HCT116 (cell line): ENCODE measurements at places on chromosomes 2 and 18. TPM values are rescaled to one million over a fixed set of nuclear protein-coding genes. Genes with fewer than 3 reads are reported as not detected.

RAB11FIP5 gene
- total RNA-seq: 20.8 TPM

- H3K4me3 ChIP-seq: peak overlapping the region; percentile 47
- peak overlapping the region; percentile 35 for H3K27ac ChIP-seq
- no peak for DNase-seq
- no peaks in the 10 kb centered on the region for H3K27me3 ChIP-seq
These were observed 151.3 kb downstream of the NEDD4L start for GRCh38 chr18:58195278-58195765.

DNA sequence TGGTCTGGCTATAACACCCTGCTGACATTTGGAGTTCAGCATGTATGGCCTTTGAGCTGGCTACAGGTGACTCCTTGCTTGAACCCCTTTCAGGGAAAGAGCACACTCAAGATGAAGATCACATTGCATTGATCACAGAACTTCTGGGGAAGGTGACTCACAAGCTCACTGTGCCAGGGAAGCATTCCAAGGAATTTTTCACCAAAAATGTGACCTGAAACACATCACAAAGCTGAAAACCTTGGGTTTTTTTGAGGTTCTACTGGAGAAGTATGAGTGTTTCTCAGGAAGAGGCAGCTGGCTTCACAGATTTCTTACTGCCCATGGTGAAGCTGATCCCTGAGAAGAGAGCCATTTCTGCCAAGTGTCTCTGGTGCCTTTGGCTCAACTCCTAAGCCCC lies 879.0 kb downstream of the CBLN2 start:
- no peaks in the 10 kb centered on the region for H3K27me3 ChIP-seq
- no peaks in the 10 kb centered on the region for H3K4me1 ChIP-seq
- H3K27ac ChIP-seq: no peak overlapping the region
- DNase-seq: no peak

GRCh38 chr18:61993831-61994230 lies 101.0 kb upstream of the RNF152 start:
- H3K27ac ChIP-seq: no peak overlapping the region
- no peaks in the 10 kb centered on the region for H3K27me3 ChIP-seq
- H3K36me3 ChIP-seq: no peaks in the 10 kb centered on the region
- peaks cover 15% of the 10 kb centered on the region for H3K4me1 ChIP-seq
- DNase-seq: no peak
- no peak overlapping the region for H3K4me3 ChIP-seq

GRCh38 chr18:56538746-56539145 lies 99.6 kb downstream of the TXNL1 start:
- H3K27ac ChIP-seq: no peak overlapping the region
- no peaks in the 10 kb centered on the region for H3K4me1 ChIP-seq
- peaks cover 15% of the 10 kb centered on the region for H3K27me3 ChIP-seq
- no peak overlapping the region for H3K4me3 ChIP-seq
- H3K36me3 ChIP-seq: no peaks in the 10 kb centered on the region
- no peak for DNase-seq

- DNase-seq: no peak
- H3K27ac ChIP-seq: no peak overlapping the region; the same call in 1 of the 2 replicates
- H3K4me1 ChIP-seq: peaks cover 39% of the 10 kb centered on the region
- 0 out of 2 replicates have a peak overlapping the region, but pooled peaks have one; percentile 18 for H3K4me3 ChIP-seq
- H3K36me3 ChIP-seq: no peaks in the 10 kb centered on the region
These were observed 109.2 kb downstream of the MAP4K4 start for GRCh38 chr2:101806701-101807100.

DSG1 gene
- total RNA-seq: not detected

THUMPD2 gene
- total RNA-seq: 15.8 TPM

DNA sequence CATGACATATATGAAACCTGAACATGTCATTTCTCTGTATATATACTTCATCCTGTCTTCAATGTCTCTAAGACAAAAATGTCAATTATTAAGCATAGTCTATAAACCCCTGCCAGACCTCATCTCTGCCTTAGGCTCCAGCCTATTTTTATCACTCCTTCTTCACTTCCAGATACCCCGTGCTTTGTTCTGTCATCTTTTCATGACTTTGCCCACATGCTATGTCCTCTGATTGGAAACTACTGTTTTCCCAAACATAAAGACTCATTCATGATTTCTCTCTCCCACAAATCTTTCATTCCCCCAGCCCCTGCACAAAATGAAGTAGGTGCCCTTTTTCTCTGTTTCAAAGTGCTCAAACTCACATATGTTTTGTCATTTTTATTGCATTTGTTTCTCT lies 1503.9 kb downstream of the DPP10 start:
- H3K27ac ChIP-seq: no peak overlapping the region
- H3K4me3 ChIP-seq: no peak overlapping the region
- no peak for DNase-seq

DNA sequence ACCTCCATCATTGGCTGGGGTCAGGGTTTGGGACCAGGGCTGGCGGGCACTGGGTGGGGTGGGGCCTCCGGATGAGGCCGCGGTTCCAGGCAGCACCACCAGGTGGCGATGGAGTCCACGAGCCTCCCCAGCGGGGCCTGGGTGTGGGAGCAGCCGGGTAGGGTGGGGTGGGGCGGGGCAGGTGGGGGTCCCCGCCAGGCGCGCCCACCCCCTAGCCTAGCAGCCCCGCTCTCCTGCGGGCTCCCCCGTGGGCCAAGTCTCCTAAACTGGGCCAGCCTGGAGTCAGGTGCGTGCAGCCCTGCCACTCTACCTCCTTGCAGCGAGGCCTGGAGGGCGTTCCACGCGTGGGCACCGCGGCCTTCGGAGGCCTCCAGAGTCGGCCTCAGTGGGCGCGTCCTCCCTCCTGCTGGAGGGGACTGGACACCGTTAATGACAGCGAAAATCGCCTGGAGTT lies 187.5 kb downstream of the TWIST2 start:
- peaks cover 23% of the 10 kb centered on the region for H3K27me3 ChIP-seq
- no peak overlapping the region for H3K27ac ChIP-seq
- H3K4me1 ChIP-seq: peaks cover 3% of the 10 kb centered on the region; the same call in 1 of the 2 replicates

DSC2 gene
- total RNA-seq: 33.4 TPM

GRCh38 chr18:10006311-10006893 lies 92.6 kb downstream of the VAPA start:
- H3K27ac ChIP-seq: no peak overlapping the region
- no peaks in the 10 kb centered on the region for H3K36me3 ChIP-seq
- no peak for DNase-seq
- H3K4me1 ChIP-seq: no peaks in the 10 kb centered on the region
- H3K27me3 ChIP-seq: 0 out of 2 replicates have a peak, but pooled peaks cover 3% of the 10 kb centered on the region
- H3K4me3 ChIP-seq: no peak overlapping the region

DNA sequence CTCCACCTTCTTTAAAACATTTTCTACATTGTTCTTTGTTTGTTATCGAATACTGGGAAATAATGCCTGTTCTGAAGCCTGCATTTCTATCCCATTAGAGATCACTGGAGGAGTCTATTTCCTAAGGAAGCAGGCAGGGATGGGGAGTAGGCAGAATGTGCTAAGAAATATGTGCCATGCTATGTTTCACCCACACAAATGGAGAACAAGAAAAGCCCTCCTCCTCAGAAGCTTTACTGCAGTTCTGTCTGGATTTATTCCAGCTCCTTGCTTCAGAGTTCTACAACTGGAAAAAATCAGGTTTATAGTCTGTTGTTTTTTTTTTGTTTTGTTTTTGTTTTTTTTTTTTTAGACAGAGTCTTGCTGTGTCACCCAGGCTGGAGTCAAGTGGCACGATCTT lies 825.1 kb downstream of the SLC4A3 start:
- H3K4me1 ChIP-seq: no peaks in the 10 kb centered on the region
- no peaks in the 10 kb centered on the region for H3K36me3 ChIP-seq
- no peak for DNase-seq
- H3K27me3 ChIP-seq: no peaks in the 10 kb centered on the region

DNA sequence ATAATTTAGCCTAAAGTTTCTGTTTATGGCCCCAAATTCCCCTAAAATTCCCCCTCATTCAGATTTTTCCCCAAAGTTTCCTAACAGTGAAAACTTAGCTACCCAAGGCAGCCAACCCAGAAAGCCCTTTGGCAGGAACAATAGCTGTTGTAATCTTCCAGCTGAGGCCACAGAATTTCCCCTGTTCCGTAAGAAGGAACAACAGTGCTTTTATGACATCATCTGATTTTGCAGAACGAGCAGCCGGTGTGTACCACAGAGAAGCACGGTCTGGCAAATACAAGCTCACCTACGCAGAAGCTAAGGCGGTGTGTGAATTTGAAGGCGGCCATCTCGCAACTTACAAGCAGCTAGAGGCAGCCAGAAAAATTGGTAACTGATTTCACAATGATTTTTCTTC lies 6.3 kb downstream of the TNFAIP6 start:
- H3K27ac ChIP-seq: no peak overlapping the region
- DNase-seq: no peak
- H3K4me1 ChIP-seq: no peaks in the 10 kb centered on the region
- no peak overlapping the region for H3K4me3 ChIP-seq

GRCh38 chr18:45324495-45325113 lies 290.7 kb upstream of the SLC14A2 start:
- H3K27me3 ChIP-seq: no peaks in the 10 kb centered on the region
- no peak overlapping the region for H3K4me3 ChIP-seq
- no peak for DNase-seq
- H3K4me1 ChIP-seq: no peaks in the 10 kb centered on the region
- H3K36me3 ChIP-seq: no peaks in the 10 kb centered on the region
- H3K27ac ChIP-seq: no peak overlapping the region

- no peaks in the 10 kb centered on the region for H3K27me3 ChIP-seq
- H3K4me3 ChIP-seq: no peak overlapping the region
- no peak for DNase-seq
- no peaks in the 10 kb centered on the region for H3K4me1 ChIP-seq
- H3K36me3 ChIP-seq: no peaks in the 10 kb centered on the region
These were observed 386.8 kb downstream of the PTH2R start for GRCh38 chr2:208793434-208793833.

DNA sequence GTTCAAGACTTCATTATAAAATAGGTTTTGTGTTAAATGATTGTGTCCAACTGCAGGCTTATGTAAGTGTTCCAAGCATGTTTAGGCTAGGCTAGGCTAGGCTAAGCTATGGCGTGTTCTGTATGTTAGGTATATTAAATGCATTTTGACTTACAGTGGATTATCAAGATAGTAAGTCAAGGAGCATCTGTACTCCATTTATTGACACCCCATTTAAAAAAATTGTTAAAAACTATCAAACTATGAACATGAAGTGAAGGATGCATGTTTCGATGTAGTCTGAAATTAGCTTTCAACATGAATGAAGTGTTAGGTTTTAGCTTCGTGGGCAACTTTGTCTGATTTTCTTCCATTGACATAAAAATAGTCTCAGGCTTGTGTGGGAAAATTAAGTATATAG lies 290.5 kb downstream of the PARD3B start:
- H3K27ac ChIP-seq: no peak overlapping the region
- no peaks in the 10 kb centered on the region for H3K4me1 ChIP-seq
- H3K4me3 ChIP-seq: no peak overlapping the region
- DNase-seq: no peak
- H3K27me3 ChIP-seq: no peaks in the 10 kb centered on the region

DCDC2C gene
- total RNA-seq: not detected

DNA sequence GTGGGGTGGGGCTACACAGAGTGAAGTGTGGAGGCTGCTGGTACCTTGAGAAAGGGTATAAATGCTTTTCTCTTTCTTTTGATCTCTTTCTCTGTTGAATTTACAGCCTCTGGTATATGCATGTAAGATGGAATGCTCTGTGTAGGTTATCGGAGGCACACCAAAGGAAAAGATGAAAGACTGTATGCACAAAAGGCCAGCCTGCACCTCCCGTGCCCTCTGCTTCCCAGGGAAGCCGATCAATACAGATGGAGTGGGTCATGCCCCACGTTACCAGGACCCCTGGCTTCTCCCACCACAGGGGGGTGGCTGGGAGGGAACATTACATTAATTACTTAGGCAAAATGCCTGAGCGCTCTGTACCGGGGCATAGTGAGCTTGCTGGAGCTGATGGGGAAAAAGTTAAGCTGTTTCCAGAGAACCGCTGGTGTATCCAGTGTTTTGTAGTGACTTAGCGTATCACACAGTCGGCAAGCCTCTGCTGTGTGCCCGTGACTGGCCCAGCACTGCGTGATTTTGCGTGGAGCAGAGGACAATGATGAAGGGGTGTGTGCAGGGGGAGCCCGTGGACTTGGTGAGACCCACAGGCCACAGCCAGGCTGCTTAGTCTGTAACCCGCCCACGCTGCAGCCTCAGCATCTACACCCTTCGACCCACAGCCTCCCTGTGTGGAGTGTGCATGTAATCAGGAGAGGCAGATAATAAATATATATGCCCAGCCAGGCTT lies 8.0 kb downstream of the ALLC start:
- H3K27ac ChIP-seq: no peak overlapping the region
- H3K36me3 ChIP-seq: no peaks in the 10 kb centered on the region
- H3K27me3 ChIP-seq: no peaks in the 10 kb centered on the region
- no peak for DNase-seq

- H3K36me3 ChIP-seq: no peaks in the 10 kb centered on the region
- no peak overlapping the region for H3K4me3 ChIP-seq
- no peak overlapping the region for H3K27ac ChIP-seq
These were observed 15.2 kb downstream of the LANCL1 start for GRCh38 chr2:210461401-210461800.

DNA sequence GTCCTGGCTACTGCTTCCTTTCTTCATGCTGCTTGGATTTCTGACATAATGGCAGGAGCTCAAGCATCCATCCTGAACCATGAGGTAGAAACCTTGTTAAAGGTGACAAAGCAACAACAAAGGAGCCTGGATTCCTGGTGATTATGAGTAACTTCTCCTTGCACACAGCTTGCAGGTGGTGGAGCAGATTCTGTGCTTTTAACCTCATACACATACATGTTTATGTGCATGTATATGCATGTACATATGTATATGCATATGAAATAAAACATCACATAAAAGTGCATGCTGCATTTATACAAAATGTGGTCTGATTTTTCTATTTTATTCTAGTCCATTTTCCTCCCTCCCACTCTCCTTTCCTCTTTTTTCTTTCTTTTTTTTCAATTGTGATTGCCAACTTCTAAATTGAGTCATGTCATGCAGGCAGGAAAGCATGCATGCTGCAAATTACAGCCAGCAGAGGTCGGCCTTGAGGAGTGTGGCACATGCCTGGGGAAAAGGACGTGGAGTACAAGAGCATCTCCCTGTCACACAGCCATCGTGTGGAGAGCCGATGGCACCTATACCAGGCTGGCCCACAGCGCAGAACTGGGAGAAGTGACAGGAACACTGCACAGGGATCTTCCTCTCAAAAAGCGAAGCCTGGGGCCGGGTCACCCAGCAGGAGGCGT lies 17.9 kb downstream of the LCT start:
- H3K27ac ChIP-seq: no peak overlapping the region
- no peaks in the 10 kb centered on the region for H3K4me1 ChIP-seq
- no peak overlapping the region for H3K4me3 ChIP-seq
- H3K36me3 ChIP-seq: no peaks in the 10 kb centered on the region
- peak; percentile 21 for DNase-seq

AQP12B gene
- total RNA-seq: not detected

SULT1C2 gene
- 3.9 TPM for total RNA-seq

- no peak overlapping the region for H3K27ac ChIP-seq
- DNase-seq: no peak
- no peaks in the 10 kb centered on the region for H3K27me3 ChIP-seq
- H3K4me1 ChIP-seq: no peaks in the 10 kb centered on the region
- no peak overlapping the region for H3K4me3 ChIP-seq
These were observed 1291.0 kb upstream of the GYPC start for GRCh38 chr2:125364984-125365265.
